Stimulated activated CD4-positive, alpha-beta T cell treated with anti-CD3 and anti-CD28 coated beads, TNF-alpha, amount 100 ng/mL, for 1 hour (primary cell): ENCODE measurements at places on chromosomes 3 and 15.

GRCh38 chr3:5092018-5092417, 30.1 kb upstream of the ARL8B start:
- no peak for DNase-seq

DNA sequence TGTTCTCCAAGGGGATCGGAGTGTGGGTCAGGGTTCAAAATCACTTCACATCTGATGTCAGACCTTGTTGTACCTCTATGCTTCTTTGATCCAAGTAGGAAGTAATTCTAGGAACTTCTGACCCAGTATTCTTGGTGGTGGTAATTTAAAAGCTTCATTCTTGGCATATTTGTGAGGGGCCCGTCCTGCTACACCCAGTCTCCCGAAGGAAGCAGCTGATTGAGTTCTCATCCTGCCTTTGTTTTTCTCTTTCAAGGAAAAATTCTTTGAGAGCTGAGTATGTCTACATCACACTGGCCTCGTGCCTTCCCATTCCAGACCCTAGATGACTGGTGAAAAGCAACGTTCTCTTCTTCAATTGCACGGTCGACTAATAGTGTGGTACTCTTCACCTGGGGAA, 234.4 kb upstream of the TPRG1 start:
- DNase-seq = no peak

DNA sequence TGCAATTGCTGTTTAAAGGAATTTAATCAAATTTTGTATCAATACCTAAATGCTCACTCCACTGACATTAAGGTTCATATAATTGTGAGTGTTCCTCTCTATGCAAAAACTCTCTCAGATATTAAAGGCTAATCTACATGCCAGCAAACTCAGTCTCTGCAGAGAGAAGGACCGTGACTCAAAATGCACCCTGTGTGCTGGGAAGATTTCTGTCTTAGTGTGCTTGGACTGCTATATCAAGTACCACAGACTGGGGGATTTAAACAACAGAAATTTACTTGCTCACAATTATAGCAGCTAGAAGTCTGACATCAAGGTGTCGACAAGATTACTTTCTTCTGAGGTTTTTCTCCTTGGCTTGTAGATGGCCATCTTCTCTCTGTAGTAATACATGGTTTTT, 18.6 kb upstream of the PFN2 start:
- DNase-seq = no peak

DNA sequence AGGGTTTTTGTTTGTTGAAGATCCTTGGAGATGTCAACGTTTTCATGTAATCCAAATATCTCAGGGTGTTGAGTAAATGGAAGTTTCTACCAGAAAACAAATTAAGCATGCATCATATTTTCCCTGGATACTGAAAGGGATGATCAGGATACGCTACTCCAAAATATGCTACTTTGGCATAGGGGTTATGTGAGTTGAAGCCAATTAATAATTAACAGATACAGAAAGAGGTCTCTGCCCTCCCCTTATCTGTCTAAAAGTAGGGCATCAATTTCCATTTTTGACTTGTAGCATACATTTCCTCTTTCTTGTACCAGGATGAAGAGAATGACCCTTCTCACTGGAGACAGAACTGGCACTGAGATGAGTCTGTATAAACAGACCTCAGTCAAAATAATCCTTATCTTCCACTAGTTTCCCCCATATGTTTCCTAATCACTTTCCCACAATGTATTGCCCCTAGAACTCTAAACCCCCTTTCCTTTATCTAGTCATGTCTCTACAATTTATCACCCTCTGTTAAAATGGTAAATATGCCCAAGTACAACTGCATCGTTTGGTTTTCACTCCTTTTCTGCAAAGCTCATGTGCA, 17.4 kb upstream of the ASB14 start:
- no peak for DNase-seq

DNA sequence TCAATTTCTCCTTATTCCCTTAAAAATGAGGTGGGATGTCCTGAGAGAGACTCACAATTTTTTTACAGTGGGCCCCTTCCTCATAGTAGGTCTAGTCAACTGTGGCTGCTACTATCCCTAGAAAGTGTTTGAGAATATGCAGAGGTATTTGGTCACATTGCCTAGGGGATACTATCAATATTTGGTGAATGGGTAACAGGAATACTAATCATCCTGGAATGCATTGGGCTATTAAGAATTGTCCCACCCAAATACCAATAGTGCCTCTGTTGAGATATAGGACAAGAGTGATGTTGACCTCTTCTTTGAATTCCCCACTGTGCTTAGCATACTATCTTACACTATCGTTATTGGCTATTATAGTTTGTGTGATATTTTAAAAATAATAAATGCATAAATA, 389.4 kb downstream of the DIPK2A start:
- no peak for DNase-seq

GRCh38 chr3:161540594-161540993, 44.0 kb downstream of the OTOL1 start:
- DNase-seq = no peak

DNA sequence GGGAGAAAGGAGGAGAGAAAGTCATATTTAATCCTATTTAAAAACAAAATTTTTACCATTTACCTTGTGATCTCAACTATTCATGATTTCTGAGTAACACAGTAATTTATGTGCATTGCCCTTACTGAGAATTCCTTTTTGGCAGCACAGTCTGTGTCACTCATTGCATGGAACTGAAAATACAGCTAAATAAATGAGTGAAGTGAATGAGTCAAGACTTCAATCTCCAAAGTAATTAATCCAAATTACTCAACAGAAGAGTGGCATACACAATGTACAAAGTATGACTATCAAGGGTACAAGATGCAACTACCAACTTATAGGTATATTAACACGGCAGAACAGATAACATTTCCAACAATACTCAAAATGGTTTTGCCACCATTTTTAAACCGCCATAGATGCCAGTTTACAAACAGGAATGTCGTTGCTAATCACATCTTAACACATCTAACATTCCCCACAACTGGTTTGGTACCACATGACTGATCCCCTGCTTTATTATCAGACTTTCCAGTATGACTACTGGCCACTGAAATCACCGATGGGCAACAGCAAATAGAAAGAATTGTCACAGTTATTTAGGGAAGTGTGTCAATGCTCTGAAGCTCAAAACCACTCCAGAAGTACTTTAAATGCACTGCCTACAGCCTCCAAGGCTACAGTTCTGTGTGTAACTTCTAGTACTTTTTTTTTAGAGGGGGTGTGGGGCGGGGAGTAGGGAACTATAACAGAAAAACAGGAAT, 410.4 kb downstream of the SHQ1 start:
- DNase-seq = no peak

GRCh38 chr3:55461896-55462295, 25.2 kb downstream of the WNT5A start:
- no peak for DNase-seq

DNA sequence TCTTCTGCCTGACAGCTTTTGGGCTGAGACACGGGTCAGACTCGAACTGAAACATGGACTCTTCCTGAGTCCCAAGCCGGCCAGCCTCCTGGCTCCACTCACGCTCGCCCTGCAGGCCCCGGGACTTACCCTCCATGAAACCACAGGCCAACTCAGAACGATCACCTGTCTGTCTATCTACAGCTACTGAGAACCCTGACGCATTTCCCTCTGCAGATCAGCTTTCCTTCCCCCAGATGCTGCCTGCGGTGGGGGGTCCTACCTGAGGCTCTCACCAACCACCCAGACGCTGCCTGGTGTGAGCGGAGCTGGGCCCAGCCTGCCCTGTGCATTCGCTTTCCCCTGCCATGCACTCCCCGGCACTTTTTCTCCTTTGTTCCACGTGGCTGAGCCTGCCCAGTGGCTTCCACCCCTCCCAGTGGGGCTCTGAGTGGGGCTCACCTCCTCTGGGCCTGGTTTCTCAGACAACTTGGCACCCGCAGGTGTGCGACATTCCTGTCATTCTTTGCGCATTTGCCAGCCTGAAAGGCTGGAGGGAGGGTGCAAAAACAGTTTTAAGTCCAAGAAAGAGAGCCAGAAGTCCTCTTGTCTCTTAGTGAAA, 60.2 kb downstream of the PLXNA1 start:
- no peak for DNase-seq

DNA sequence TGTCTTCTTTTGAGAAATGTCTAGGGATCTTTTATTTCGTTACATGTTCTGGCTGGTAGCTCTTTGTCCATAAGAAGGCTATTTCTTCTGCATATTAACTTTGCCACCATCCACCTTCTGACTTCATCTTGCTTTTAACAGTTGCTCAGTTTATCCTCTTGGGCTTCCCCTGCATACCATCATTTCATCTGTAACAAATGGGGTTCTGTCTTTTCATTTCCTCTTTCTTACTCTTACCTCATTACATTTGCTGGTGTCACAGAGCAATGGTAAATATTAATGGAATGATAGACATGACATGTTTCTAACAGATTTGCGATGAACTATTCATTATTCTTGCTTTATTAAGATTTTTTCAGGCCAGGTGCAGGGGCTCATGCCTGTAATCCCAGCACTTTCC, 62.4 kb downstream of the GASK1A start:
- no peak for DNase-seq

DNA sequence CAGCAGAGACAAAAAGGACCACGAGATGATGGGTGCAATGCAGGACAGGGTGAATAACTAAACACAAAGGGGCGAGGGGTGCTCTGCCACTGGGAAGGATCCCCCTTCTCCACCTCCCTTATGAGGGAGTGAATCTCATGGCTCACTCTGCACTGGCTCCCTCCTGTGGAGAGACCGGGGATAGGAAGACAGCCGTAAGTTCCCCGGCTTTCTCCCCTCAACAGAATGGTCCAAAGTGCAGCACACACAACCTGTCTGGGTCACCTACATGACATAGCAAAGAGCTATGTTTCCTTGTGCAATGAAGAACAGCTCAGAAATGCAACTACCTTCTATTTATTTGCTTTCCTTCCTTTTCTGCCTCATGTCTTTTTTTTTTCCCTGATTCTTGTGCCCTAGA, 7.8 kb upstream of the ACSBG1 start:
- no peak for DNase-seq

- no peak for DNase-seq
Measured at GRCh38 chr3:134743006-134743405, 52.1 kb upstream of the EPHB1 start.

DNA sequence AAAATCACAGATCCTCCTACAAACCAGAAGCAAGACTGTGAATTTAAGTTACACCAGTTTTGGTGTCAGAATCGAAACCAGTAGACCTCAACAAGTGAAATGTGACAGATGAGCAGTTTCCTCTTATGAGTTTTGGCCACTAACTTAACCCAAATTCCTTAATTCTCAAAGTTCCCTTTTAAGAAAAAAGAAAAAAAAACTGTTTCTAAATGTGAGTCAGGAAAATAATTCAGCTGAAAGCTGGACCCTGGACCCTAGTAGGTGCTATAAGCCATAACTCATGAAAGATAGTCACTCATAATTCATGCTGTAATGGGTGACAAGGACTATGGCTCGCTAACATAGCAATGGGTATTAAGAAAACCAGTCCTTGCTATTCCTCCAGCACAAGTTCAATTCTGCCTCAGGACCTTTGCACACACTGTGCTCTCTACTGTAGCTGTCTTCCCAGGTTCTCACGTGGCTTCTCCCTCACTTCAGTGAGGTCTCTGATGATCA, 9.0 kb upstream of the THRB start:
- no peak for DNase-seq

- DNase-seq = no peak
Measured at GRCh38 chr3:13767896-13768295, 112.0 kb downstream of the WNT7A start.

DNA sequence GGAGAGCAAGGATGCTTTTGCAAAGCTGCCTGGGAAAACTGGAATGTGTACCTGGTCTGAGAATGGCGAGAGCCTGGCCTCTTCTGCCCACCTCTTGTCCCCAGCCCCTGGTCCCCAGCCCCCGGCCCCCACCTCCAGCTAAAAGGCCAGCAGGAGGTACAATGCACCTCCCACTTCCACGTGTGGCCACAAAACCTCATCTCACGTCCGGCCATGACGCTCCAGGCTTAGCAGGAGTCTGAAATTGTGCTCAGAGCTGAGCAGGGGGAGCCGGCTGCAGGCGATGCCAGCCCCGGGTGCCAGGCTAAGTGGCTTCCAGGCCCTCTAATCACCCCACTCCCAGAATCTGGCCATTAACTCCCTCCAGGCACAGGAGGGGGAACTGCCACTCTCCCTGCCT, 83.1 kb upstream of the PRR20G start:
- DNase-seq = no peak

GRCh38 chr3:86175593-86176444, 815.1 kb downstream of the VGLL3 start:
- DNase-seq = no peak

GRCh38 chr3:61595288-61595687, 33.9 kb downstream of the PTPRG start:
- no peak for DNase-seq

GRCh38 chr3:53196575-53197407, 35.8 kb downstream of the PRKCD start:
- DNase-seq = no peak

GRCh38 chr3:169891886-169892285, 19.5 kb upstream of the SAMD7 start:
- DNase-seq = no peak

DNA sequence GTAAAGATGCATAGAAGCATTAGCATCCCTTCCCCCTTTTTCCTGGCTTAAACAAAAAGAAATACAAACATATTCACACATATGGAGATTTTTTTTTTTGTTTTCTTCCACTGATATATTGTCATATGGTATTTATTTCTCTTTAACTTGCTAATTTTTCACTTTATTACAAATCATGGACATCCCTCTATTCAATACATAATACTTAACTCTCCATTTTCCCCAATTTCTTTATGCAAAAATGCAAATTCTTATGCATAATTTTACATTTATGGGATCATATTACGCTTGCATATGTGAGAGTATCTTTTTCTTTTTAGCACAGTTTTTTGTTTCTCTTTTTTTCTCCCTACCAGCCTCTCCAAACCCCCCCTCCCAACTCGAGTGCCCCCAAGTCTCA, 48.8 kb downstream of the CCR3 start:
- DNase-seq = no peak

DNA sequence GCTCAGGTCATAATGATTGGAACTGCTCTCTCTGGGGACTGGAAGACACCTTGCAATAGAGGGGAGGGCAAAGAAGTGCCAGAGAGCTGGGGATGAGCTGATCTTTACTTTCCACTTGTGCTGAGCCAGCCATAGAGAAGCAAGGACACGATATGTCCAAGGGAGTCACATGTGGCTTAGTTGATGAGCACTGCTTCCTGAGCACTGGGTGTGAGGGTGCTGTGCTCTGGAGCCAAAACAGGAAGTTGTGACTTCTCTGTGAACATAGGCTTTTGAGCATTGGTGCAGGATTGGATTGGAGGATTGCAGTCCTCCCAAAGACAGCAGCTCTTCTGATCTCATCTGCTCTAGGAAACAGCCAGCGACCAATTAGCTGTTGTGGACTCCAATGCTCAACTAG, 6.7 kb downstream of the PARP14 start:
- no peak for DNase-seq

DNA sequence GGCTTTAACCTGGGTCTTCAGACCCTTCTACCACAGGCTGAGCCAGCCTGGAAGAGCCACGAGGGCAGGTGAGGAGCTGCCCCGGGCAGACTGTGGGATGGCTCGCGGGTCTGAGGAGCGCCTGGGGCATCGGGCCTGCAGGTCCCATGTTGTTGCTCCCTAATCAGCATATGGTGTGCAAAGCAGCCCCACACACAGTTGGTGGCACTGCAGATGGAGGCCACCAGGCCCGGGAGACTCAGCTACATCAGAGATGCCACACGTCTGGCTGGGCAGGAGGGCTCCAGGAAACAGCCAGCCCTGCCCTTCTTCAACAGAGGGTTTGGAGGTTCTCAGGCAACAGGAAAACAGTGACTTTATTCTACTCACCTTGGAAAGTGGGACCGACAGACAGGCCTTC, 63.9 kb downstream of the XXYLT1 start:
- DNase-seq = no peak

GRCh38 chr3:9439331-9439730, 41.9 kb downstream of the SETD5 start:
- no peak for DNase-seq
